Inflammatory macrophage (primary cell): ENCODE measurements at places on chromosomes 16 and 17.

DNA sequence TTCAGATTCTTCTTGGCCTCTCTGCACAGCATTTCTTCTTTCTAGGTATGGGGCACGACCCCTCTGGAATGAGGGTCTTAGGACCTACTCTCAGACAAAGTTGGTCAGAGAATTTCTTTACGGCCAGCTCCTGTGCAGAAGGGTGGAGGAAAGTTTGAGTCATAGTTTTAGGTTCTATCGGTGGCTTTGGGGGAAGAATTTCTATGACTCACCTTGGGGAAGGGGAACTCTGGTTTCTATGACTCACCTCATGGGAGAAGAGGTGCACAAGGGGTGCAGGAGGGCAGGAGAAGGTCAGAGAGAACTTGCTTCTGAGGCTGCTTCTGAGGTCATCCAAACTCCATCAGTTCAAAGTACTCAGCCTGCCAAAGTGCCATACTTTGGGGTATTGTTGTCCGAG is 2.5 kb upstream of the ABCC12 start:
- DNase-seq: no peak

DNA sequence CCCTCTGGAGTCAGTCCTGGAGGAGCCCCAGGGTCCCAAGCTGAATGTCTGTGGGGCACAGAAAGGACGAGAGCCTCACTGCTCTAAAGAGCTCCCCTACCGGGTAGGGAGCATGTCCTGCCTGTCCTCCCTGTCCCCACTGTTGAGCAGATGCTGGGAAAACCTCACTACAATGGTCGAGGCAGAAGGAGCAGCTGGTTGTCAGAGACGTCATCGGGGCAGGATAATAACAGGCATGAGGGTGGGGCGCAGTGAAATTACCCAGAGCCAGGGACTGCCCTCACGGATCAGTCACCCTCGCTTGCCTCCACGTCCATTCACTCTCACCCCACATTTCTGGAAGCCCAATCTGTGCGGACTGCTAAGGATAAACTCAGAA is 538 bp downstream of the TM4SF5 start:
- DNase-seq: no peak

- DNase-seq: no peak
Observed at GRCh38 chr17:9306086-9306485, 269.5 kb downstream of the STX8 start.

DNA sequence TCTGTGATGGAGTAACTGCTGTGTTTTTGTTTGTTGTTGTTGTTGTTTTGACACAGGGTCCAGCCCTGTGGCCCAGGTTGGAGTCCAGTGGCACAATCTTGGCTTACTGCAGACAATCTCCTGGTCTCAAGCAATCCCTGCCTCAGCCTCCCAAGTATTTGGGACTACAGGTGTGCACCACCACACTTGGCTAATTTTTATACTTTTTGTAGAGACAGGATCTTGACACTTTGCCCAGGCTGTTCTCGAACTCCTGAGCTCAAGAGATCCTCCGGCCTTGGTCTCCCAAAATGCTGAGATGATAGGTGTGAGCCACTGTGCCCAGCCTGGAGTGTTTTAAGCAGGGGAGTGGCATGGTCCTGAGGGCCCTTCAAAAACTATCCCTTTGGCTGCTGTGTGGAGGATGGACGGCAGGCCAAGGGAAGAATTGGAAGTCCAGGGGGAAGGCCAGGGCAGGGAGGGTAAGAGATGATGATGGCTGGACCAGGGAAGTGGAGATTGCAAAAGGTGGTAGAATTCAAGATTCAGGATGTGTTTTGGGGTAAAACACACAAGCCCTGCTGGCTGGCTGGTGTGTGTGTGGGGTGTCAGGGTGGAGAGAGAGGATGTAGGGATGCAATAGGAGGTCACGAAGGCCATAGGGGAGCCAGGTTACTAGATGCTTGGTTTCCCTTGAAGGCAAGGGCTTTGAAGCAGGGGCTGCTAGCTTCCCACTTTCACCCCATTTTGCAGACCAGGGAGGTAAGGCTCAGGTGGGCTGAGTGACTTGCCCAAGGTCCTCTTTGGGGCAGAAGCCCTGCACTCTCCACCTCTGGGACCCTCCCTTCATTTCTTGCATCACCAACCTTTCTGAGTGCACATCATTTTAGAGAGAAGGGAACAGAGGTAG is 18.8 kb upstream of the PLLP start:
- DNase-seq: no peak

DNA sequence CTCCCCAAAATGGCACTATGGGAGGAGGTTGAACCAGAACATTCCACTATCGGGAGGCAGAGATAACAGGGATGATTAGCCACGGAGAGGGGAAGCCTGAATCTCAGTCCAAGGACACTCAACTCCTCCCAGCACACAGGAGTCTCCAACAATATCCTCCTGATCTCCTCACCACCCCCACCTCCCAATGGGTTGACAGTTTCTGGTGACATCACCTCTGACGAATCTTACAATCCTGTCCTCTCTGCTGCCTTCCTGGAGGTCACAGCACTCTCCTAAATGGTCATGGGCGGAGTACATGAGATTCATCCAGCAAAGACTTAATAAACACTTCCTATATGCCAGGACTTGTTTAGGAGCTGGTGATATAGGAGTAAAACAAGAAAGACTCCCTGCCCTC is 80.9 kb downstream of the SLC6A2 start:
- DNase-seq: no peak
